ENCODE measurements at places on chromosomes 6 and 20. TPM values are rescaled to one million over a fixed set of nuclear protein-coding genes. Genes with fewer than 3 reads are reported as not detected.

The CSNK2A1 gene
- 83.4 TPM for total RNA-seq

The OPN5 gene
- not detected for total RNA-seq

The CLPSL2 gene
- not detected for total RNA-seq

The RPRD1B gene
- 24.1 TPM for total RNA-seq

The SLC32A1 gene
- total RNA-seq, result not detected

The KHDC1 gene
- 0.88 TPM for total RNA-seq

The TP53TG5 gene
- total RNA-seq, result 0.36 TPM

The REM1 gene
- total RNA-seq, result 0.20 TPM

The CDH4 gene
- total RNA-seq, result not detected

The BHLHE23 gene
- not detected for total RNA-seq

The LINC00237 gene
- not detected for total RNA-seq

The CDC25B gene
- 42.5 TPM for total RNA-seq

The POPDC3 gene
- not detected for total RNA-seq

The CNBD2 gene
- 3.7 TPM for total RNA-seq

The RGS19 gene
- 6.1 TPM for total RNA-seq

The CSE1L gene
- total RNA-seq, result 62.2 TPM

The TMEM200A gene
- total RNA-seq, result 0.16 TPM

The DYNLT2 gene
- 0.84 TPM for total RNA-seq

The TRDN gene
- total RNA-seq, result not detected

The SEL1L2 gene
- not detected for total RNA-seq

The UST gene
- total RNA-seq, result 3.0 TPM

The OR2H1 gene
- not detected for total RNA-seq

The COL9A3 gene
- 1.5 TPM for total RNA-seq

The OGFRL1 gene
- 19.0 TPM for total RNA-seq

The LTA gene
- total RNA-seq, result not detected

The MANEA gene
- 8.4 TPM for total RNA-seq

The PTK6 gene
- 92.7 TPM for total RNA-seq

The LRRC1 gene
- total RNA-seq, result 21.9 TPM

The RAET1L gene
- 30.4 TPM for total RNA-seq

The BCLAF1 gene
- total RNA-seq, result 80.9 TPM

The BPIFB4 gene
- not detected for total RNA-seq

The C6orf52 gene
- 0.84 TPM for total RNA-seq

The SIRPB1 gene
- total RNA-seq, result 3.5 TPM

The OXT gene
- not detected for total RNA-seq

The TFAP2D gene
- total RNA-seq, result not detected

The SOX4 gene
- 10.5 TPM for total RNA-seq

The PTPRT gene
- total RNA-seq, result 0.08 TPM

The QKI gene
- total RNA-seq, result 39.6 TPM

The IDH3B gene
- 60.7 TPM for total RNA-seq

The CALHM6 gene
- total RNA-seq, result 0.20 TPM

The SASH1 gene
- 65.2 TPM for total RNA-seq

The IL17F gene
- total RNA-seq, result 0.20 TPM

The SNAP25 gene
- 0.08 TPM for total RNA-seq

The PRDM1 gene
- 94.1 TPM for total RNA-seq

The KIF16B gene
- 12.7 TPM for total RNA-seq

The ENTPD6 gene
- total RNA-seq, result 27.3 TPM

The SYNDIG1 gene
- total RNA-seq, result 0.08 TPM

The DEFB114 gene
- total RNA-seq, result not detected

The MYCT1 gene
- 1.6 TPM for total RNA-seq

The FLOT1 gene
- 75.0 TPM for total RNA-seq

The C6orf15 gene
- not detected for total RNA-seq

The WFDC2 gene
- total RNA-seq, result 37.9 TPM

The LHFPL5 gene
- total RNA-seq, result not detected

The ARMH2 gene
- not detected for total RNA-seq

The MTFR2 gene
- total RNA-seq, result 4.3 TPM

The BEND6 gene
- total RNA-seq, result 0.16 TPM

The SAMD10 gene
- total RNA-seq, result 5.7 TPM

The TCF15 gene
- total RNA-seq, result not detected
